Urinary bladder (tissue), 4 donors: ENCODE measurements at places on chromosomes 3 and 15.
A peak's percentile ranks its signal among the peaks of the same experiment; 100 is the strongest.

- no peak for DNase-seq
Measured at GRCh38 chr3:43559961-43560360, 61.9 kb downstream of the ANO10 start.

DNA sequence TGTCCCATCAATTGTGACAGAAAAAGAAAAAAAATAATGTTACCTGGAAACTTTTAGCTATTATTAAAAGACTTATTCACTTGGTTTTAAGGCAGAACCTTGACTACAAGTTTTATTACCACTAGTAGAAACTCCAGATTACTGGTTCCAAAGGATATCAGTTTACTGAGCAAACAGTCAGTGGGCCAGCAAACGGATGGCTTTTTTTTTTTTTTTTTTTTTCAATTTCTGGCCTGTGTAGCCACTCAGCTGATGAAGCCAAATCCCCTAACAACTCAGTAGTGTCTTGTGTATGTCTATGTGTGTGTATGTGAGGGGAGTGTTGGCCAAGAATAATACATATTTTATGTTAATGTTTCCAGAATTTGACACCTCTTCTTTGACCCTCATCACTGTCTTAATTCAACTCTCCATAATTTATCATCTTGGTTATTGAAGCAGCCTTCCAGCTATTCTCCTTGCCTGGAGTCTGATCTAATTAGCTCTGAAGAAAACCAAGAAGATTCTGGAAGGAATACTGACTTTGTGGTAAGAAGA is 724.9 kb downstream of the NSUN3 start:
- no peak for DNase-seq

DNA sequence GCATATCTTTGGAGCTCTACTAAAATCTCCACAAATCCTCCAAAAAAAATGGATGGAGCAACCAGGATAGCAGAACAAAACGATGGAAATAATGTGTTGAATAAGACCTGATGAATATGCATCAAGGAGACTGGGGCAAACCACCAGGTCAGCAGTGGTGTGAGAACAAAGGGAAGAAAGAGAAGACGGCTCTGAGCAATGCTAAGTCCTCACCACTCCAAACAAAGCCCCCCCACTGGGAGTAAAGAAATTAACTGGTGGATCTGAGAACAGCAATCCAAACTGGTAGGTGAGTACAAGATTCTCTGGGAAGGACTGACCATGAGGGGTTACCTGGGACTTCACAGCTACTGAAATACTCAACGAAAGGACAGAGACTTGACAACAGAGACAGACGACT is 977.3 kb downstream of the TBL1XR1 start:
- DNase-seq, result no peak

GRCh38 chr3:38155825-38156224 is 9.5 kb upstream of the OXSR1 start:
- no peak for DNase-seq

- DNase-seq, result no peak
Measured at GRCh38 chr15:21267226-21267625, 173.1 kb downstream of the POTEB3 start.

DNA sequence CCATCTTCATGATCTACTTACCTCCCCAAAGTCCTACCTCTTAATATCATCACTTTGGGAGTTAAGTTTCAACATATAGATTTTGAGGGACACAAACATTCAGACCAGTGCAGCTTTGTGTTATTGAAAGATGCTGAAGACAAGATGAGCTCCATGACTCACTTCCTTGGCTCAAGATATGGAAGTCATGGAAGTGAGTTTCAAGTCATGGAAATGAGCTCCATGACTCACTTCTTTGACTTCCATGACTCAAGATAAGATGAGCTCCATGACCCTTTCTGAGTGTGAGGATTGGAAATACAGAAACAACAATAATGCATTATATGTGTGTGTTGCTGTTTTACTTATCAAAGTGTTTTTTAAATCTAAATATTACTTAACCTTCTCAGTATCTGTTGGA is 170.2 kb upstream of the TPRG1 start:
- no peak for DNase-seq

- DNase-seq, result no peak
Measured at GRCh38 chr3:11580645-11581044, 63.1 kb downstream of the VGLL4 start.

- no peak for DNase-seq
Measured at GRCh38 chr15:76988867-76989780, 5.8 kb upstream of the PSTPIP1 start.

- no peak for DNase-seq
Measured at GRCh38 chr15:84725001-84725491, 9.1 kb upstream of the SEC11A start.

DNA sequence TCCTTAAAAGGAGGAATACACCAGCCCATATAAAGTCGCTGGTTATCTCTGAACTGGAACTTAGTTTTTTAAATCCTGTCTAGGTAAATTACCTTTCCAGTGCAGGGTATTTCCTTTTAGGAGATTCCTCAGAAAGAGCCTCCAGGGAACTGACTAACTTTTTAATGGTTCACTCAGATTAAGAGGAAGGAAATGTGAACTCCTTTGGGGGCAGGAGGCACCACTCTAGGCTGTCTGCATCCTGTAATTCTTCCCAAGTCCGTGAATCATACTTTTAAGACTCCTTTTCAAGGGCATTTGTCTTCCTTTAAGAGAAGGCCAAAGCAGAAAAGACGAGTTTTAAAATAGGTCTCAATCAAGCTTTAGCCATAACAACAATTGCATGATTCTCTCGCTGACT is 871.2 kb upstream of the NR2F2 start:
- DNase-seq, result no peak

DNA sequence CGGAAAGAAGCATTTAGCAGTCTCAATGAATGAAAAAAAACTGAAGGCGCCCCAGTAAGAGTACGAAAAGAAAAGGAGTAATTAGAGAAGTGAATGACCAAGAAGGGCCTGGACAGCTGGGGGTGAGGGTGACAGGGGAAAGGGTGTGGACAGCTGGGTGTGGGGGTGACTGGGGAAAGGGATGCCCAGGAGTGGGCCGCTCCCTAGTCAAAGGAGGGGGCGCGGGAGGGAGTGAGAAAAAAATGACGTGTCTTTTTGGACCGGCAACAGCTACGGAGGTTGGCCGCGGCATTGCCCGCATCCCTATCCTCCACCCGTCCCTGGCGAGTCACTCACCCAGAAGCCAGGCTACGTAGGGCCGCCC is 274 bp upstream of the ZCWPW2 start:
- DNase-seq, result no peak

DNA sequence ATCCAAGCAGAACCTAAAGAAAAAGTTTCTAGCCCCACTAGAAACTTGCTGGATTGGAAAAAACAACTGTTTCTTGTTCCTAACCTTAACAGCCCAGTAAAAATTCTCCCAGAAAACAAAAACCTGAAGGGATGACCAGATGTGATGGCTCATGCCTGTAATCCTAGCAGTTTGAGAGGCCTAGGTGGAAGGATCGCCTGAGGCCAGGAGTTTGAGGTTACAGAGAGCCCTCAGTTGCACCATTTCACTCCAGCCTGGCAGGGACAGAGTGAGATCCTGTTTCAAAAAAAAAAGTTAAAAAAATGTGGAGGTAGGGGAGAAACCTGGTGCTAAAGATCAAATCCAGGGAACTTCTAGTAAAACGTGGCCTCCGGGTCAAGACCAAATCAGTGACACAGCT is 38.6 kb upstream of the RAF1 start:
- no peak for DNase-seq

DNA sequence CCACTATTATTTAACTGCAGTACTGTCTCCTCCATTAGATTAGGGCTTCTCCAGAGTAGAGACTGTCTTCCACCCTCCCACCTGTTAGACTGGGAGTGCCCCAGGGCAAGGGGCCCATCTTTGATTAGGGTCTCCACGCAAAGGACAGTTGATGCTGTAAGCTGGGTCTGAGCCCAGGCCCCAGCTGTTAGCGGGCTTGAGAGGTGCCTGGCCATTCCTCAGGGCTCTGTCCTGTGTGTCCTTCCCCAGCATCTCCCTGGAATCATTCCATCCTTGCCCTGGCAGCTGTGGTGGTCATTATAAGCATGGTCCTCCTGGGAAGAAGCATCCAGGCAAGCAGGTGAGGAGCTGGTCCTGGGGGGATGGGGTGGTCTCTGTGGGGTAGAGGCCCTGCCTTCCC is 6.1 kb downstream of the SLC51B start:
- no peak for DNase-seq

- DNase-seq, result no peak
Measured at GRCh38 chr3:2511356-2511755, 412.7 kb downstream of the CNTN4 start.

DNA sequence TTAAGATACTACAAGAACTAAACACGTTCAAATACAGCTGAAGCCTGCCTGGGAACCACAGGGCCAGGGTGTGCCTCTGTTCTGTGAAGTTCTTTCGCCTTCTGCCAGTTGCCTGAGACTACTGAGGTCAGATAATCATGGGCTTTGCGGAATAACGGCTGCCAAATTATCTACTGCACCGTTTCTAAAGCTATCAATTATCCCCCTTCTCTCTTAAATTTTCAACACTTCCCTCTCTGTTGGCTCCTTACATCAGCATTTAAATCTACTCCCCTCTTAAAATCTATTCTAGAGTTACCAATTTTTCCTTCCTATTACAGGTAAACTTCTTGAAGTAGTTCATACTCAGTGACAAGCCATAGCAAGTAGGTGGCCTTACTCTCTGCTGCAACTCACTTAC is 6.2 kb upstream of the NEO1 start:
- DNase-seq, result no peak

DNA sequence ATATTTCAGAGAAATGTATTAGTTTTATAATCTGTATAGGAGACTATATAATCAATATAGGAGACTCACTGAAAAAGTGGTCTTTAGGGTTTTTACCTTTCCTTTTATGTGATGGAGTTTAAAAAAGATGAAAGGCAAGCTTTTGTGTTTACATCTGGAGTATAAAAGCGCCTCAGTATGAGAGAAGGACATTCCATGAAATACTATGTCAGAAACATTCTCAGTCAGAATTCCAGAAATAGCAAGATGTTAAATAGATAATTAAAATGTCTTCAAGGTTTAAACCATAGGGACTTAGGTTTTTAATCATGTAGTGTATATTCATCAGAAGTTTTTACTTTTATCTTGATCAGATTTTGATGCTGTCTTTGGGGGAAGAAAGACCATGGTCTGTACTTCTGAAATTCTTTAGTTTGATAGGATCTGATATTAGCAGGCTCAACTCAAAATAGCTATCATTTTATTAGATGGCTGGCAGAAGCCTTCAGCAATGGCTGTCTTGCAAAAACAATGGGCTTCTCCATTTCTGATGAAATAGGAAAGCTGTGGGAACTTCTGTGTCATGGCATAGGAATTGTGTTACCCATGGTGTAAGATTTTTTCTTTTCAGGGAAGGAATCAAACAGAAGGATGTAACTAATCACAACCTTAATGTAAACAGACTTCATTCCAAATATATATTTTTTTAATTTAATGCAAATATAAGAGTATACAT is 209.6 kb upstream of the PLSCR5 start:
- DNase-seq, result no peak

DNA sequence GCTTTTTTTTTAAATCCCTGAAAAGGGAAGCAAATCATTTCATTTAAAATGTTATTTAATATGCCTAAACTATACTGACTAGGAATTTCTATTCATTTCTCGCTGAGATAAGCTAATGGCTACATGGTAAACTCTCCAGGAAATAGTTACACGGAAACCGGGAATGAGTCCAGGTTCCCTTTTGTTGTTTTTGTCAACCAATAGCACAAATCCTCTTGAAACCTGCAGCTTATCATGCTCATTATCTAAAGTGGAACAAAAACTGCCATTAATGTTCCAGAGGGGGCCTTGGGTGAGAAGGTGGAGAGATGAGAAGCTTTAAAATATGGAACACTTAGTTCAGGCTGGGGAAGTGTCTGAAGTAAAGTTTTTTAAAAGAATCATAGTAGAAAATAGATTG is 113.5 kb upstream of the ALCAM start:
- peak; percentile 15 for DNase-seq

DNA sequence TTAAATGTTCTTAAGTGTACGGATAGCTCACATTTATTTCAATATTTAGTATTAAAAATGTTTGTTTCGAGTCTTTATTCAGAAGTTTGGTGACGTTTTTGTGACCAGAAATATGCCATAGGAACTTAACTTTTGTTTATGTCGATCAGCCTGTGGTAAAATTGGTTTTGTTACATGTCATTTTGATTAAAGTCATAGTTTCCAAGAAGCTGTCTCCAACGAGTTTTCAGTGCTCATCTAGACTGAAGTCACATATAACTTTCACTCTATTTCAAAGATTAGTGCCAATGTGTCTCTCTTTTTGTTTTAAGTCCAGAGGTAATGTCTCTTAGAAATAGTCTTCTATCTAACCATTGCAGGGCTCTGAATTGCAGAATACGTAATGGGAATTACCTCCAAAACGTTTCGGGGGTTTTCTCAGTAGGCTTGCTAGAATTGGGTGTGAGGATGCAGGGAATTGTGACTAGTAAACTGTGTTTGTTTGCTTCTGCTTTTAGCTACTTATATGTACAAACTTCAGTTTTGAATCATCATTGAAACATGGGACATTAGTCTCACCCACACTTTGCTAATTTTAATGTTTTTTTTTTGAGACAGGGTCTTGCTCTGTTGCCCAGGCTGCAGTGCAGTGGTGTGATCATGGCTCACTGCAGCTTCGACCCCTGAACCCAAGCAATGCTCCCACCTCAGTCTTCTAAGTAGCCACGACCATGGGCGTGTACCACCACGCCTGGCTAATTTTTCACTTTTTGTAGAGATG is 3.0 kb downstream of the BUB1B start:
- DNase-seq, result no peak

- no peak for DNase-seq
Measured at GRCh38 chr3:13236557-13237173, 163.4 kb upstream of the IQSEC1 start.

DNA sequence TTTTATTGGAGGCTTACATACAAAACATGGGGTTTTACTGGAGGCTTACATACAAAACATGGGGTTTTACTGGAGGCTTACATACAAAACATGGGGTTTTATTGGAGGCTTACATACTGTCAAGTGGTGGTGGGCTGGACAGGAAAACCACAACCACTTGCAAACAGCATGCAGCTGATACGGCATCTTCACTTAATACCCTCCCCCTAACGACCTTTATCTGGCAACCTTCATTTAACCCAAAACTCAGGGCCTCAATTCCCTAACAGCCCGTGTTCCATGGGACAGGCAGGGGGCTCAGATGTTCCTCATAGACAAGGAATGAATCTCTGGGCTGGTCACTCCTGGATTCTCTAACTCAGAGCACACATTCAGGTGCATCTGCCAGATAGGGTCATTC is 137.1 kb downstream of the CD47 start:
- DNase-seq, result no peak

DNA sequence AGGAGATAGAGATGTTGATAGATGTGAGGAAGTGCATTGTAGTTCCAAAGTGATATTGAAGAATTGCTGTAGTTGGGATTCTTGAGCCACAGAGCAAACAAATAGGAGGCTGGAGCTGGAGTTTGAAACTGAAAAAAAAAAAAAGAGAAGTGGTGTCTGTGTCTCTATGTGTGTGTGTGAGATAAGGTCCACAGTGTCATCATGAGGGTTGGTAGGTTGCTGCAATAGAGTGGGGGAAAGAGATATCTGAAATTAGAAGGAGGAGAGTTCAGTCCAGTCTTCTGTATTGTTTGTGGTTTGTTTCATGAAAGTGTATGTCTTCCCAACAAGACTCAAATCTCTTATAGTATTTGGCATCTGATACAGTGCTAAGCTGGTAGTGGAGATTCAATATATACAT is 37.3 kb upstream of the CACNA1D start:
- DNase-seq, result no peak
